Psoas muscle (tissue), 8 donors: ENCODE measurements at places on chromosomes 6 and 20. TPM values are rescaled to one million over a fixed set of nuclear protein-coding genes. Genes with fewer than 3 reads are reported as not detected.

DNA sequence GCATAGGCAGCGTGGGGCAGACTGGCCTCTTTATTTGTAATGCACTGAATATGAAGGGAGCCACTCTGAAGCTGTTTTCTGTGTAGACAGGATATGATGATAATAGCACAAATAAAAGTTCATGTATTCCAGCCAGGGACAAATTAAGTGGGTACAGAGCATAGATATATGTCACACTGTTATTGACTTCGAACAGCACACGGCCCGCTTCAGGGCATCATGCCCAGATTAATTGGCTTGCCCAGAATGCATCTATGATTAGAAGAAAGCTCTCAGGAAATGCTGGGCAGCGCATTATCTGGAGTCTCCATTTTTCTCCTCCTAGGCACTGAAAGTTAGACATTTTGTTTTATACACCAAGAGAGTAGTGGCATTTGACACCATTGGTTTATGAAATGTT, 26.3 kb upstream of the SASH1 start:
- DNase-seq, result no peak

GRCh38 chr20:4813076-4813862, 91.6 kb downstream of the PRND start:
- no peak for DNase-seq

TDRD6 gene
- 0.13 TPM for polyA plus RNA-seq

- no peak for DNase-seq
Observed at GRCh38 chr20:2301164-2301622, 5.4 kb downstream of the TGM3 start.

DNA sequence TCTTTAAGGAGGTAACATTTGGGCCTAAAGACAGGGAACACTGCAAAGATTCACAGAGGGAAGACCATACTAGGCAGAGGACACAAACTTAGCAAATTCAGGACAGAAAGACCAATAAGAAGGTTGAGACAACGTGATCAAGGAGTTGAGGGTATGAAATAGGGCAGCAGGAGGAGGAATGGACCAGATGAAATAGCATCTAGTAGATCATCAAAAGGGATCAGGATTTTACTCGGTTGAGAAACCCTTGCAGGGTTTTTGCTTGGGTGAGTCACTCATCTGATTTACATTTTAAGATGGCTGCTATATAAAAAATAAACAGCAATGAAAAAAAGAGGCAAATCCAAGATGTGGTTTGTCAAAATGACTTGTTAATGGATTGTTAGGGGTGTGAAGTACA, 4.7 kb downstream of the BCLAF1 start:
- DNase-seq, result no peak

TRIM15 gene
- polyA plus RNA-seq, result 0.01 TPM

C20orf96 gene
- 1.3 TPM for polyA plus RNA-seq

C20orf141 gene
- polyA plus RNA-seq, result not detected

BMP7 gene
- polyA plus RNA-seq, result not detected

- no peak for DNase-seq
Observed at GRCh38 chr20:44891826-44892225, 6.3 kb downstream of the YWHAB start.

OR2H1 gene
- polyA plus RNA-seq, result not detected

DNA sequence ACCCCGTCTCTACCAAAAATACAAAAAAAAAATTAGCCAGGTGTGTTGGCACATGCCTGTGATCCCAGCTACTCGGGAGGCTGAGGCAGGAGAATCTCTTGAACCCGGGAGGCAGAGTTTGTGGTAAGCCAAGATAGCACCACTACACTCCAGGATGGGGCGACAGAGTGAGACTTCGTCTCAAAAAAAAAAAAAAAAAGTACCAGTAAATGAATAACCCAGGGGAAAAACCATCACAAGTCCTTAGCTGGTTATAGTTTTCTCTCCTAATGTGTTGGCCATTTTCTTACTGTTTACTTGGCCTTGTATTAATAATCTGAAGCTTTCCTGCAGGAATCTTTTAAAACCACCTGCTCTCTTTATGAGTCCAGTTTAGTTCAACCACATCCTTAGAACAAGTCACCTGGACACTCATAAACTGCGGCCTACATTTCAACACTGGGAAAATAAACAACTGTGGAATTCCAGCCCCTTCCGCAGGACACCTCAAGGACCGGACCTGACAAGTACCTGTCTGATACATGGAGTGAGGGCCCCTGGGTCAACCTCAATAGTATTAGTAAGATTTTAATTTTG, 102.6 kb downstream of the ATP9A start:
- DNase-seq, result no peak

CTAGE9 gene
- polyA plus RNA-seq, result not detected

- DNase-seq, result no peak
Observed at GRCh38 chr20:46701556-46701955, 7.9 kb upstream of the SLC2A10 start.

FAM209A gene
- 0.38 TPM for polyA plus RNA-seq

- DNase-seq, result no peak
Observed at GRCh38 chr6:91485047-91485446, 898.2 kb upstream of the MAP3K7 start.
